ENCODE measurements at places on chromosomes 12 and 14.

- no peak for DNase-seq
Measured at GRCh38 chr14:22390824-22391461, 198.1 kb downstream of the DAD1 start.

GRCh38 chr12:2032506-2032905 is 20.3 kb upstream of the CACNA1C start:
- no peak for DNase-seq

- DNase-seq: no peak
Measured at GRCh38 chr12:59459966-59460660, 135.7 kb upstream of the SLC16A7 start.

- DNase-seq: no peak
Measured at GRCh38 chr14:22474730-22475351, 114.2 kb downstream of the DAD1 start.

- no peak for DNase-seq
Measured at GRCh38 chr14:50835280-50835679, 4.3 kb upstream of the NIN start.

GRCh38 chr14:105039458-105040205 is 18.7 kb upstream of the CDCA4 start:
- no peak for DNase-seq

DNA sequence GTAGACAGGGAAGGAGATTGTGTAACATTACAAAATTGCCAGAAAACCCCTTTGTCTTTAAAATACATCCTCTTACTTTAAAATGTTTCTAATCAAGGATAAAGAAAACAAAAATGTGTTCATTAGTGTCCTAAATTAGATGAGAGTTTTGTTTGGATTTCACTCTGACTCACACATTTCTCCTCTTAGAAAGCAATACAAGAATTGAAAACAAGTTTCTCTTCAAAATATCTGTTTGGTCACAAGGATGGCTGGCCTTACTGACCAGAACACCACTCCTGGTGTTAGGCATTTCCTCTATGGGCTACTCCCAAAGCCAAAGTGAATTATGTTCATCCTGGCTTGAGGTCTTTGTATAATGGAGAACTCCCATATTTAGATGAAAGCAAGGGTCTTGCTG is 6.4 kb downstream of the GUCY2C start:
- no peak for DNase-seq

DNA sequence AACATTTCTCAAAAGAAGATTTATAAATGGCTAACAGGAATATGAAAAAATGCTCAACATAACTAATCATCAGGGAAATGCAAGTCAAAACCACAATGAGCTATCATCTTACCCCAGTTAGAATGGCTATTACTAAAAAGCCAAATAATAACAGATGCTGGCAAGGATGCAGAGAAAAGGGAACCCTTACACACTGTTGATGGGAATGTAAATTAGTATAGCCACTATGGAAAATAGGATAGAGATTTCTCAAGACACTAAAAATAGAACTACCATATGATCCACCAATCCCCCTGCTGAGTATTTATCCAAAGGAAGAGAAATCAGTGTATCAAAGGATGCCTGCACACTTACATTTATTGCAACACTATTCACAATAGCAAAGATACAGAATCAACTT is 58.3 kb downstream of the GUCY2C start:
- DNase-seq: no peak

DNA sequence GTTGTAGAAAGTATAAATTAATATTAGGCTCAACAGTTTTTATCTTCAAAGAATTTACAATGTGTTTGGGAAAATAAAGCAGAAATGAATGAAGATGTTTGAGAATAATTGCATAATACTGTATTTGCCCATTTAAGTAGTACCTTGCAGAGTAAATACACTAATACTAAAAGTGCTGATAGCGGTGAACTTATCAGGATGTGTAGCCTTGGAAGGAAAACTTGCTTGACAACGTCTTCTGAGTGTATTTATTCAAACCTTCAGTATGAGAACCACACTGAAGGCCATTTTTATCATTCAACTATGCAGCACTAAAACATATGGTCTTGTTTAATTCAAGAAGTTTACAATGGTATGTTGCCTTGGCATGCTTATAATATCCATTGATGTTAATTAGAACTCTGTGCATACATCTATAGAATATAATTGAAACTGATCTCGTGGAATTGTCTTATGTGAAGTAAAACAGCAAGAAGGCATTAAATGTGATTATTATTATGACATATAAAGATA is 41.3 kb downstream of the MSRB3 start:
- DNase-seq: no peak

DNA sequence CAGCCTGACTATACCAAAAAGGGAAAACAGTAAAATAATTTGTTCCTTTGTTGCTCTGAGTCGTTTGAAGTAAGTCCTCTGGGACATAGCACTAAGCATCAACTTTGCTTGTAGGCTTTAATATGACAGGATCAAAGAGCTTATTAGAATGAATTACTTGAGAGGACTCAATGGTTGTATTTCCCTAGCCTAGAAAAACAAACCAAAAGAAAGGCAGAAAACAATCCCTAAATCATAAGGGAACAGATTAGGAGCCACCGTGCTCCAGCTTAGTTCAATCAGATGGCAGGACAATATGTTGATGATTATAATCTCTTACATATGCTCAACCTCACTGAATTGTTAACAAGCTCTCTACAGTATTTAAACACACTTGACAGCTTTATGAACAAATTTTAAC is 988.4 kb downstream of the FLRT2 start:
- no peak for DNase-seq

GRCh38 chr14:50961605-50962221 is 17.4 kb upstream of the PYGL start:
- DNase-seq: no peak

DNA sequence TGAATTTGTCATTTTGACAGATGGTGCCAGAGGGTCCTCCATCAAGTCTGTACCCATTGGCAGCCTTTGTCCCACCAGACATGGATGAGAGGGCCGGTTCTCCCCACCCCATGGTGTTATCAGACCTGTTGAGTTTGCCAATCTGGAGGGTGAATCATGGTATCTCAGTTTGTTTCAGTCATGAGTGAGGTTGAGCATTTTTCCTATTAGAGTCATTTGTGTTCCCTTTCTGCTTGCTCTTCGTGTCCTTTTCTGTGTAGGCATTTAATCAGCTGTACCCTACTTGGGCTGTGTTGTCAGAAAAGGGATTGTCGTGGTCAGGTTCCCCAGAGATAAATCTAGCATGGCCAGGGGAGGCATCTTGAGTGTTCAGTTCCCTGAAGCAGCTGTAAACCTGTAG is 30.5 kb downstream of the SLC24A4 start:
- no peak for DNase-seq

DNA sequence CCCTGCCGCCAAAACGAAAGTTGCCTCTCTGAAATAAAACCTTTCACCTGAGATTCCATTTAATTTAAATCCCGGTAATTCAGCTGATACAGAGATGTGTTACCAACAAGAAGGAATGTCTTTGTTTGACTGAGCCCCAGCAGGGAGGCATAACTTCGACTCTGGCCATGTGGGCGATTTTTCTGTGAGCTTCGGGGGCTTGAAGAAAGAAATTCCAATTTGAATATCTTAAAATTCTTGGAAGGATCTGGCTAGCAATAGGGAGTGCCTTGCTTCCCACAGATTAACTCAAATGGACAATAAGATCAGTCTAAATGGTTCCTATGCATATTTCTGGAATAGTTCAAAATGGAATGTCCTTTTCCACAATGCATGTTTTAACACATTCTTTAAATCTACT is 252.5 kb upstream of the TMPO start:
- no peak for DNase-seq

- DNase-seq: no peak
Measured at GRCh38 chr14:90681929-90682328, 134.3 kb downstream of the TTC7B start.

DNA sequence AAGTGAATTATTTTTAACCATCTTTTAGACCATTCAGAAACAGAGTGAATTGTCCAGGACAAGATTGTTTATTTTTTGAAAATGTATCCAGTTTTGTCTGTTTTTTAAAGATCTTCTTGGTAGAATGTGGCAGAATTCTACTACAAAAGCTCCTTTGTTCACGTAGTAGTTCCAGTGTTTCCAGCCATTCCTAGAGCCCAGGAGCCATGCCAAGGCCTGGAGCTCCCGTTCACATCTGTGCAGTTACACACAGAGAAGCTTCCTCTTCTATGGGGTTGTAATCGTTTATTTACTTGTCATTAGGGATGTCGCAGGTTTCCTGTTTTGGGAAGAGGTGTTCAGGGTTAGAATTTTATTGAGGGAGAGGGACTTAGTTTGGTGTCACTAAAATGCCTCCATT is 409.8 kb downstream of the NPAS3 start:
- DNase-seq: no peak

DNA sequence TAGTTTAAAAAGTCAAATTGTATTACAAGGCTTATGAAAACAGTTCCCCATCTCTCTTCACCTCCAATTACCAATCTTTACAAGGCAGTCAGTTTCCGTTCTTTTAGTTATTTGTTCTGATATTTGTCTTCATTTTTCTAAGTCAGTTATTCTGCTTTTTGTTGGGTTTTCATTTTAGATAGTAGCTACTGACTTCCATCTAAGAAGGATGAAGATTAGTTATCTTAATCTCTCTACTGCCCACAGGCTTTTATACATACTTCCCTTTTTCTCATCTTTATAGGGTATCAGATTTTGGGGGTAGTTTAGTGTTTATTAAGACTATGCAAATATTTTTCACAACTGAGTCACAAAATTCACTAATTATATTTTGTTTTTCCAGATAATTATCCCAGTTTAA is 38.4 kb downstream of the FRS2 start:
- DNase-seq: no peak

- DNase-seq: no peak
Measured at GRCh38 chr12:77855548-77855947, 24.9 kb downstream of the NAV3 start.

GRCh38 chr14:37340353-37340752 is 142.6 kb downstream of the MIPOL1 start:
- no peak for DNase-seq

DNA sequence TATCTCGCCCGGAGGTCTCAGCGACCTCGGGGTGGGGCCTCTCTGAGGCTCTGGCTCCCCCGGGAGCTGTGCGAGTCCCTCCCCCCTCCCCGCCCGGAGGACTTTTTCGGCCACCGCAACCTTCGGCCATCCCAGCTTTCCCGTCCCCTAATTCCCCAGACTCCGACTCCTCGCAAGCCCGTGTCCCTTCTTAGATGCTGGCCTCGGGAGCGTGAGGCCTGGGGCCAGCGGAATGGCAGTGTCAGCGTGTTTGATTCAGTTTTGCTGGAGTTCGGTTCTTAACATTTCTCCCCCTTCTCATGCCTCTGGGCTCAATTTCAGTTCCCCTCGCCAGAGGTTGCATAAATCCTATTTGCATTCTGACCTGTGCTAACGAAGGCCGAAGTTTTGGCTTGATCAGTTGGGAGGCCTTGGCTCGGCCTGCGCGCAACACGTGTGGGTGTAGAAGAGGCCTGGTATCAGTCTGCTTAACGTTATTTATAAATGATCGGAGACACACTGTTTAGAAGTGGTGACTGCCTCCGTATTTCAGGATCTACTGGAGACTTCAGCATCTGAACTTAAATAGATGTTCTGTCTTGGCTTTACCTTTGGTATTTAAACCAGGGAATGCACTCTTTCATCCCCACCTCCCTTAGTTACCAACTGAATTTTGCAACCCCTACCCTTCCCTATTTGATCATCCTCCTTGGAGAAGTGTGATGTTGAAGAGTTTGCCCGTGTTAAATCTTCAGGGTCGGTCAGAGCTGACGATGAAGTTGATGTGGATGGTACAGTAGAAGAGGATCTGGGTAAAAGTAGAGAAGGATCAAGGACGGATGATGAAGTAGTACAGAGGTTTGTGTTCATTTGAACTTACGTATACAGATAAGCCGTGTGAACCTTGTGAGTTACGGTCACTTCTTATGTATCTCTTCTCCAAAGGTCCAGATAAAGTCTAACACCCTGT is 851 bp downstream of the HSP90B1 start:
- DNase-seq: peak; percentile 41

DNA sequence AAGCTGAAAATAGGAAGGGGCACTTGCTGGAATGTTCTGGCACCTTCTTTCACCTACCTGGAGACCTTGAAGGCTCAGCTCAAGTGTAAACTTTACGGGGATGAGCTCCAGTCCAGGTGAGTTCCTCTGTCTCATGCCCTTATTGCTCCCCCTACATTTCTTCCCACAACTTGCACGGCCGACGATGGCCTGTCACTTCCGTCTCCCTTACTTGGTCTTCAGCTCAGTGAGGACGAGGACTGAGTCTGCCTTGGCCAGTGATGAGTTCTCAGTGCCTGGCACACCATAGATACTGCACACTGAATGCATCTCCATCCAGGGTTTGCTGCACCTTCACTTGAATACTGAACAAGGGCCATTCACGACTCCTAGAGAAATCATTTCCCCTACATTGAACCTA is 21.4 kb downstream of the ADGRD1 start:
- no peak for DNase-seq

DNA sequence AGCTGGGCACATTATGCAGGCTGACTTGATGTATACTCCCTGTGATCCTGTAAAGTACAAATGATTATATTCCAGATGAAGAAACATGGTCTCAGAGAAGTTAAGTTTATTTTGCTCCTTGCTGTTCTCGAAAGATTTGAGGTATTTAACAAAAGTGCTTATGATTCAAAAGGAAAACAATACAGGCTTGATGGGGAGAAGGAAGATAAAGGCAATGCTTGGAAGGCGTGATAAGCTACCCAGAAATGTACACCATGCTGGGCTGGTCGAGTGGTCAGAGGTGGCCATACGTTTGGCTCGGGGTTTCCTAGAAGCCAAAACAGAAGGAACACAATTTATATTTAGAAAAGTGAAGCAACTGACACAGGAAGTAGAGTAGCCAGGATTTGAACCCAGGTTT is 201.0 kb downstream of the KTN1 start:
- no peak for DNase-seq

- DNase-seq: no peak
Measured at GRCh38 chr12:89176676-89177075, 175.6 kb downstream of the DUSP6 start.
